ENCODE measurements at places on chromosomes 13 and 19. TPM values are rescaled to one million over a fixed set of nuclear protein-coding genes. Genes with fewer than 3 reads are reported as not detected.
A peak's percentile ranks its signal among the peaks of the same experiment; 100 is the strongest.

DNA sequence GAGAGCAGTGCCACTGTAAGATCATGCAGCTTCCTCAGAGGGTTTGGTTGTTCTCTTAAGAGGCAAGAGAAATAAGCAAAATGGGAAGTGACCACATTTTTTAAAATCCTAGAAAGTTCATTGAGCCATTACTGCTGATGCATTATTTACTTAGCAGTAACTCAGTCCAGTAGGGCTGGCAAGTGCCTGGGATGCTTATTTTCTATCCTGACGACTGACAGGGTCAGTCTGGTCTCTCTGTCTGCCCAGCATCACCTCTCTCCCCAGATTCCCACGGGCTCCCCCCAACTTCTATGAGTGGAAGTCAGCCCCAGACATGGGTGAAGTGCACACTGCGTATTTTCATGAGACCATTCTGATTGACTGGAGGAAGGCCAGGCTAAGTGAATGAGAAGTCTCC is 10.4 kb downstream of the SHISA2 start:
- no peak for DNase-seq

DNA sequence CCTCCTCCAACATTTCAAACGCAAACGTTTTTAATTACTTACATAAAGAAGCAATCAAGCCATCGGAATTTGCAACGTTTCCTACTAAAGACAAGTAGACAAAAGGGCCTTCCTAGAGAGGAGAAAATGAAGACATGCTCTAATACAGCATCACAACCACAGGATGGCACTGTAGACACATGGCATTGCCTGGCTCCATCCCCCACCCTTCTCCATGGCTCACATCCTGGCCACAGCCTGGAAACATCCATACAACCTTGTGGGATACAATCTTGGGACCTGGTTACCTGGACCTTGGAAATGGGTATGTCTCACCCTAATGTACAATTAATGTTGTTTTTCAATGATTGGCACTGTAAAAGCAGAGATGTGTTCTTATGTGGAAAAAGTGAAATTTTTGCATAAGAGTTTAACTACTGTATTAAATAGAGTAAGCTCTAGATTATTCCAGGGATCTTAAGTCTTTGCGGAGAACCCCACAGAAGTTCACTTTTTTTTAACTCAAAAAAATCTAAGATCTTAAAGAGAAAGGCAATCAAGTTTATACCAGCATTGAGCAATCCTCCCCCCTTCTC is 21.5 kb downstream of the EBPL start:
- no peak for DNase-seq

DNA sequence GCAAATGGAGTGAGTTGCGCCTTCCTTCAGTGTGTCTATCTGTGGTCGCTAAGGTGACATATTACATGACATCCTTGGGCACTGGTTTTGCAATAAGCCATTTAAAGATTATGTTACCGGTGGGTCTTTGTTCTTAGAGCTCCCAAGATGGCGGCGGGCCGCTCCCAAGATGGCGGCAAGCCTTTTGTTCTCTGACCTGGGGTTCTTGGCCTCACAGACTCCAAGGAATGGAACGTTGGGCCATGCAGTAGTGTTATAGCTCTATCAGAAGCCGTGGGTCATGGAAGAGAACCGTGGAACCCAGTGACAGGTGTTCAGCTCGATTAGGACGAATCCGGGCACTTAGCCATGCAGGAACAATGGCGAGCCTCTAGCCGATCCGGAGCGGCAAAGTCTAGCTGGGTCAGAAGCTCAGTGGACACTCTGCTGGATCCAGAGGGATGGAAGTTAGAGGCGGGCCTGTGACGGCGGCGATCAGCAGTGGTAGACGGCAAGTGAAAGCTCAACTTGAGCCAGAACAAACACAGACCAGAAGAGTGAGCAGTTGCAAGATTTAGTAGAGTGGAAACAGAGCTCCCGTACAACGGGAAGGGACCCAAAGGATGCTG is 188.6 kb downstream of the TEX29 start:
- no peak for DNase-seq

- DNase-seq: no peak
These were observed 59.1 kb upstream of the EEF1AKMT1 start for GRCh38 chr13:20832861-20833260.

DNA sequence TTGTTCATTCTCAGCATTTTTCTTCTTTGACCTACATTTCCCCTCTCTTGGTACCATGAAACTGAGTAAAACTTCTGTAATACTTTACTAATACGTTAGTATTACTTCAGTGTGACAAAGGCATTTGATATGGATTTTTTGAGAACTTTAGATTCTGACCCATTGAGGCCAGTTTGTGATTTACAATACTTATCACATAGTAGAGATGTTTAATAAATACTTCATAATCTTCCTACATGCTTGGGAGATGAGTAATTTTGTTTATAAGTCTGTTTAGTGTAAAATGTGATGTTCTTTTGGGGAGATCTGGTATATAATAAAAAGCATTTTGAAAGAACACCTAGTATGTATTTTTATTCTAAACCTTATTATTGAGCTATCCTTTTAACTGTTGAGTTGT is 29.7 kb downstream of the GTF2F2 start:
- no peak for DNase-seq

DNA sequence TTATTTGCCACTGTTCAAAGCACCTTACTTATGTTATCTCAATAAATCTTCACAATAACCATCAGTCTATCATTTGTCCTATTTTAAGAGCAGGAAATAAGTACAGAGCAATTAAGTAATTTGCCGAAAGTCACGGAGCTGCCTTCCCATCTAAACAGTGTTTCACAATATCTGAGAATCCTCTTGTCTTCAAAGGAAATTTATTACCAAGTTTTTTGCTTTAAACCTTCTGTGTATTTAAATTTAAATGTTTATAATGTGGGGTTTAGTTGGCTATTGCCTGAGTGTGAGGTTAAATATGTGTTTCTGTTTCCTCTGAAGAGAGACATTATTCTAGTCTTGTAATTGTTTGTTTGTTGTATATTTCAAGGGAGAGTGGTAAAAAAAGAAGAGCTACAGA is 633.1 kb downstream of the EFNB2 start:
- no peak for DNase-seq

- DNase-seq: no peak
These were observed 302.6 kb downstream of the ATP8A2 start for GRCh38 chr13:25674371-25674770.

- DNase-seq: peak; percentile 93
These were observed 24.9 kb downstream of the EPS15L1 start for GRCh38 chr19:16446724-16447368.

- DNase-seq: no peak
These were observed 76.4 kb downstream of the SPACA7 start for GRCh38 chr13:112452380-112453206.

- DNase-seq: no peak
These were observed 152.7 kb downstream of the USP12 start for GRCh38 chr13:27018882-27019281.

- no peak for DNase-seq
These were observed 38.8 kb downstream of the SERP2 start for GRCh38 chr13:44412346-44412935.

DNA sequence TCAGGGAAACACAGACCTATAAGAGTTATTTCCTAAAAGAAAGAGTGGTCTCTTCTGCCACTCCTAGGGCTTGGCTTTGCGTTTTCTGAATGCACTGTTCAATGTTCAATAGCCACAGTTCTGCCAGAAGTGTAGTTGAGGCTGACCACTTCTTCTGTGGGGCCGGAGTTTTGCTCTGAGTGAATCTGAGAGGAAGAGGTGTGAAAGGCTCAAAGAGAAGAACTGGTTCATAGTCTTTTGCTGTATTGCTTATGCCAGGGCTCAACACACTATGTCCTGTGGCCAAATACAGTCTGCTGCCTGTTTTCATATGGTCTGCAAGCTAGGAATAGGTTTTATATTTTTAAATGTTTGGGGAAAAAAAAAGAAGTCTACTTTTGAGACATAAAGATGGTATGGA is 128.2 kb downstream of the STOML3 start:
- no peak for DNase-seq

DNA sequence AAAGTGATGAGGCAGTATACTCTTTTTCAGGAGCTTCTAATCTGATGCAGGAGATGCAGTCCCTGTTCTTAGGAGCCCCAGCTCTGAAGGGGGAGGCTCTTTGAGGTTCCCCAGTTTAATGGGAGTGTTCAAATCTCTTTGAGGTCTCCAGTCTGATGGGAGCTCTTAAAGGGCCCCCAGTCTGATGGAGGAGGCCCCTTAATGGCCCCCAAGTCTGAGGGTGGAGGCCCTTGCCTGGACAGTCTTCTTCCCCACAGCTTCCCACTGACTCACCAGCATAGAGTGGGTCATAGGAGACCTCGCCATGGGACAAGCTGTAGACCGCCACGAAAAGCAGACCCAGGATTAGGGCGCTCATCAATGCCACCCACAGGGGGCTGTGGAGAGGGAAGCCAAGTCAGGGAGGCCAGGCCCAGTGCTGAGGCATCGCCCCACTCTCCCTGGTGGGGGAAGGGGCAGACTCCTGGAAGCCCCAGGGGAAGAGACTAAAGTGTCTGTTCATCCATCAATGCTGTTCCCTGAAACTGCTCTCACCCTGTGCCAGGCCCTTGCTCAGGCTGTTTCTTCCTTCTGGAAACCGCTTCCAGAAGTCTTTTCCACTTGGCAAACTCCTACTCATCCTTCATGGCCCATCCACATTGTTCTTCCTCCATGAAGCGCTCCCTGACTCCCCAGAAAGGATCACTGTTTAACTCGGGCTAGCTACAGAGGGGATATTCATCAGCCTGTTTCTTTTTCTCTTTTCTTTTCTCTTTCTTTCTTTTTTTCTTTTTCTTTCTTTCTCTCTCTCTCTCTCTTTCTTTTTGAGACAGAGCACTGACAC is 2.1 kb downstream of the TM6SF2 start:
- DNase-seq: peak; percentile 37

DNA sequence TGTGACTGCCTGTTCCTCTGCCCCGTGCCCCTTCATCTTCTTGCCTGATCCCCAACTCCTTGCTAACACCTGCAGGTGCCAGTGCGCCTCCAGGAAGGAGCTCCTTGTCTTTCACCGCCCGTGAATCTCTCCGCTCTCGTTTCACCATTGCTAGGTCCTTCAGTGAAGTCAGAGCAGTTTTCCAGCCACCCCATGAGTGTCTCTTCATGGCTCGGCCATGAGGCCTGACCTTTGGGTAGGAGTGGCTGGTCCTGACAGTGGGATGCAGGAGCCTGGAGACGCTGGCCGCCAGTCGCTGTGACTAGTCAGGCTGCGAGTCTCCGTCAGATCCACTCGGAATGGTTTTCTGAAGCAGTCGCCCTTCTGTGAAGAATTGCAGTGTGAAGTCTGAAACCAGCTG is 43.8 kb downstream of the ING1 start:
- no peak for DNase-seq

DNA sequence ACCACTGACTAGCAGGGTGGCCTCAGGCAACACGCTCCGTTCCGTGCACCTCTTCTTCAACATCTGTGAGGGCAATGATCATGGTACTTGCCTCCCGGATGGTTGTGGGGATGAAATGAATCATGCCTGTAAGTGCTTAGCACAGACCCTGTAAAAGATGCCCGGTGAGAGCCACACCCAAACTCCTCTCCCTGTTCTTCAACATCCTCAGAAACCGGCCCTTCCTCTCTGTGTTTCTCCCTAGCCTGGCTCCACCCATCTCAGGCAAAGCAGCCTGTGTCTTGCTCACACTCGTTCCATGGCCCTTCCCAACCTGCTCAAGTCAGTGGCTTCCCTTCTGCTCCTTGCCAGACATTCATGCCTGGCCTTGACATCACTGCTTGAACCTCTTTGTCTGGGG is 5.8 kb upstream of the DMKN start:
- DNase-seq: no peak

The ZNF382 gene
- total RNA-seq: 3.0 TPM

The ZNF548 gene
- total RNA-seq: 22.0 TPM

The MISP3 gene
- 0.59 TPM for total RNA-seq

The SPRED3 gene
- total RNA-seq: 2.5 TPM

The SIGLEC14 gene
- not detected for total RNA-seq

The KIR2DL1 gene
- total RNA-seq: 19.5 TPM

All from natural killer cell treated with Interleukin-12 subunit alpha and Interleukin-12 subunit beta and Interleukin-15 and Interleukin-18, amount 100 ng/mL, for 72 hours (primary cell).